ENCODE measurements at places on chromosomes 1 and 21.
A peak's percentile ranks its signal among the peaks of the same experiment; 100 is the strongest.

GRCh38 chr1:205810448-205811157 is 2.4 kb downstream of the SLC41A1 start:
- no peak for DNase-seq

GRCh38 chr1:22216966-22217365 is 74.1 kb upstream of the WNT4 start:
- no peak for DNase-seq

DNA sequence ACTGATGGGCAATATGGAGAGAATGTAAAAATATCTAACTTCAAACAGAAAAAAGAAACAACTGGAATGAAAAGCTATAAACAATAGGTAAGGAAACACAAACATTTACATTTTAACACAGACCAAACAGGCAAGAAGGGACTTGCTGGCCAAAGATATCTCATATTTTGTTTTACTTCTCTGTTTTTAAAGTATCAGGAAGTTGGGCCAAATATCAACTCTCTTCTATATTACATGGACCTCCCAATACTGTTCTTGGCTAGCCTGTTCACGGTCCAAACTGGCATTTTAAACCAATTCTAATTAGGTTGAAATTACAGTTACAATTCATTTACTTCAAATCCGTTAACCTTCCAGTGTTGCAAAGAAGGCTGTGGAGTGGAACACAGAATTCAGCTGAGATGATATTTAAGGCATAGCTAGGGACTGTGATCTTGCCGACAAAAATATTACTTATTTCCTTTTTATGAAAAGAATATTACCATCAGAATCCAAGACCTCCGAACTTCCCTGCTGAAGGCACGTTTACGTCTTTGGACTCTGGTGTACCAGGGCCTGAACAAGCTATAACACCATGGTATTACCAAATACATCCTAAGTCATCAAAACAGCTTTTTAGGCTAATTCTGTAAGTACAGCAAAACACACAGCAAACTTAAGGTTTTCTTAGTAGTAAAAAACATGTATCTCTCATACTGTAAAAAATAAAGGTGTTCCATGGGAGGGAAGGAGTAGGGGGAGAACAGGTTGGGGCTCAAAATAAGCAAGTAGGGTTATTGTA is 165.4 kb downstream of the RUNX1 start:
- no peak for DNase-seq

GRCh38 chr1:71582673-71583072 is 501.8 kb upstream of the ZRANB2 start:
- DNase-seq: no peak

DNA sequence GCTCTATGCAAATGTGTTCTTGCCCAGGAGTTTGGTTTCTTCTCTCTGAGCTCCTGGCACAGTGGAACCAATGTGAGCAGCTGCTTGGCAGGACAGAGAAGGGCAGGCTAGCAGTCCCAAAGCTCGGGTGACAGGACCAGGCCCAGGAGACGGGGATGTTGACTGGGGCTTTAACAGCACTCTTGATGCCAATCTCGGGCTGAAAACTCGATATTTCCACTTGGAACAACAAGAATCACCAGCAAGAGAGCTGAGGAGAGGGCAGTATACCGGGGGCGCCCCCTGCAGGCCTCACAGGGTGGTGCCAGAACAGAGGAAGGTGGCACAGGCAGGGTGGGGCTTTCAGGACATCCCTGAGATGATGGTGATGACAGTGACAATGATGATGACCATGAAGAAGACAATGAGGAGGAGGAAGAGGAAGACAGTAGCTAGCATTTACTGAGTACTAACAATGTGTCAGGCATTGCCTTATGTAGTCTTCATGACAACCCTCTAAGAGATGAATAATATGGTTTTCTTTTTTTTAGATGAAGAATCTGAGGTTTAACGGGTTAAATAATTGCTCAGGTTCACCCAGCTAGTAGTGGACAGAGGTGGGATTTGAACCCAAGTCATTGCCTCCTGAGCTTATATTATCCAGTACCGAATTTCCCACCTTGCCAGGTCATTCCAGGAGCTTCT is 2.7 kb upstream of the KCNJ9 start:
- DNase-seq: peak; percentile 44

- no peak for DNase-seq
Observed at GRCh38 chr1:60911966-60912697, 170.2 kb upstream of the NFIA start.

- DNase-seq: no peak
Observed at GRCh38 chr1:177872308-177872900, 97.5 kb downstream of the SEC16B start.

DNA sequence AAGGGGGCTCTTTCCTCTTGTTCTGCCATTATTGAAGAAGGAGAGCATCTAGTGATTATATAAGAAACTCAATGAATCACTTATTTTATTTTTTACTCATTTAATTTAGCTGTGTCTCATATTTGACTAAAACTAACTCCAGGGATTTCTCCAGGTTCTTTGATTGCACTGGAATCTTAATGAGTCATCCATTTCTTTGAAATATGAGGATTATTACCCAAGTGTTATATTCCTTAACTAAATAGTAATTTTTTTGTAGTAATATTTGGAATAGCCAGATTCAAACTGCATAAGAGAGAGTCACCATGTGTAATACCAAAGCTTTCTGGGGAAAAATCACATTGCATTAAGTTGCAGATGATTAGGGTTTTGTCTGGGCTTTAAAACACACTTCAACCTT is 59.5 kb downstream of the NTMT2 start:
- DNase-seq: no peak

GRCh38 chr1:156880473-156880872 is 13.0 kb upstream of the PEAR1 start:
- no peak for DNase-seq

DNA sequence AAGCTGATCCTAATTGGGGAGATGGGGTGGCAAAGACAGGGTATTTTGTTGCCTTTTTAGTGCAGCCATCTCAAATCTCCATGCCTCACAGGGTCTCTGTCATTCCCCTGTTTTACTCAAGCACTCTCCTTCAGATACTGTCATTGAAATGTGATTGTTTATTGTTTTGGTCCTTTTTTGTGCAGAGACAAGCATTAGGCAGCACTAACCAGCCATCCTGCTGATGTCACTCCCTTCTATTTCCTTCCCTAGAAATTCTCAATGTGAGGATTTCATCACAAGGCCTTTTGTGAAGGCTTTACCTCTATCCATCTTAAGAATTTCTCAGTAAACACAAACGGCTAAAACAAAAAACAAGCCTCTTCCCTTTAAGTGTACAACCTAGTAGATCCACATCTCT is 34.7 kb downstream of the OR10J5 start:
- DNase-seq: no peak

DNA sequence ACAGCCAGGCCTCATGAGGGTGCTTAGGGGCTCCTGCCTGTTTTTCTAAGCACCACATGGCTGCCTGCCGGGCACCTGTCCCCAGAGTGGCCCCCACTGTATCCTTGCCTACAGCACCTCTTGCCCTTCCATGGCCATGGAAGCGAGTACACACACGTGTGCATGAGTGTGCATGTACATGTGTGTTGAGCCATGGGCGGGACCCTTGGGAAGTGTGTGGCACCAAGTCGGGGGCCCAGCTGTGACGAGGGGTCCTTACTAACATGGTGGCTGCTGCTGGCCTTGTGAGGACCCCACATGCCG is 25.8 kb downstream of the KRTAP10-1 start:
- DNase-seq: no peak

- DNase-seq: no peak
Observed at GRCh38 chr1:11373895-11374747, 101.1 kb downstream of the UBIAD1 start.

GRCh38 chr1:243837907-243838535 is 12.0 kb downstream of the AKT3 start:
- no peak for DNase-seq

DNA sequence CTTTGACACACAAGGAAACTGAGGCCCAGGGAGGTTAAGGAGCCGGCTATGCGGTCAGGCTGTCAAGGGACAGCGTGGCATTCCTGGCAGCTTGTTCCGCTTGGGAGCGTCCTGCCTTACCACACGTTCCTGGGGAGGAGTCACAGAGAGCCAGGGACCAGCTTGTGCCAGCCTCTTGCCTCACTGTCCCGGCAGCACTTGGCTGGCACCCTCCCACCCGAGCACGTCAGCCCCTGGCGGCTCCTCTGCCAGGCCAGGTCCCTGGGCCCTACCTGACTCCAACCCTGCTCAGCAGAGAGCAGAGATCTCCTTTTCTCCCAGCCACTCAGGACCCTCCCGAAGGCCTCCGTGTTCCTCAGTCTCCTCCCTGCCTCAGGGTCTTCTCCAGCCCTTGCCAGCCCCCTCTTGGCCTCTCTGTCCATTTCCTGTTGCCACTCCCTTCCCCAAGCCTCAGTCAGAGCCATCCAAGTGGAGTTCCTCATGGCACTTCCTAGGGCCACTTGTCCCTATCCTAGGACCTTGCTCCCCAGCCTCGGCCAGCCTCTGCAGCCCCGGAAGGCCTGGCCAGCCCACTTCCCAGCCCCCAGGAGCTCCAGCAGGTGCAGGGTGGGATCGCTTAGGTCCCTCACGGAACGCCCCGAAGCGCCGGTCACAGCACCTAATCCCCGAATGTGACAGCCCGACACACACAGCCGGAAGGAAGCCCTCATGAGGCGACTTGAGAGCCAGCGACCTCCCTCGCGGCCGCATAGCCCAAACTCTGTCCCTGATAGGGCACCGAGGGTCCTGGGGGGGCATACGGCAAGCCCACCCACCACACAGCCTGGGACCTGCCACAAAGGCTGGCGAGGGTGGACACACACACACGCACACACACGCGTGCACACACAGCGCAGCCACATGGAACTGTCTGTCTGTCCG is 130.3 kb downstream of the CASZ1 start:
- peak; percentile 29 for DNase-seq

- no peak for DNase-seq
Observed at GRCh38 chr1:209395169-209395568, 188.3 kb upstream of the CAMK1G start.

- DNase-seq: no peak
Observed at GRCh38 chr1:206550446-206550845, 43.1 kb downstream of the RASSF5 start.
